ENCODE measurements at places on chromosomes 2 and 18. TPM values are rescaled to one million over a fixed set of nuclear protein-coding genes. Genes with fewer than 3 reads are reported as not detected.

PLB1 gene
- total RNA-seq = 0.75 TPM

DNA sequence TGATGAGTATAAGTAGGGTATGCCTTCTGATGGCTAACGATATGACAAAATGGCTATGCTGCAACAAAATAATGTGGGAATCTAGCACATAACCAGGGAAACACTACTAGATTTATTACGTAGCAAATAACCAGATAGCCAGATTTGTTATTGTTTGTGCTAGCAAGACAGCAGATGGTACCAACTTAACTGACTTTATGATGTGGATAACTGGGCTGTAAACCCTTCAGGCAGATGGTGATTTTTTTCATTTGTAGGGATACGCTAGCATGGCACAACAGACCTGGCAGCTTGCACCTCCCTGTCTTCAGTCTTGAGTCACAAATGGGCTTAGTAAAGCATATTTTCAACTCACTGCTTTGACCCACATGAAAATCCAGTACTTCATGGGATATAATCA is 48.7 kb downstream of the PRELID3A start:
- H3K4me3 ChIP-seq = no peak overlapping the region
- no peaks in the 10 kb centered on the region for H3K4me1 ChIP-seq
- DNase-seq = no peak
- no peaks in the 10 kb centered on the region for H3K36me3 ChIP-seq

UGT1A4 gene
- total RNA-seq = not detected

- no peak for DNase-seq
- no peaks in the 10 kb centered on the region for H3K27me3 ChIP-seq
- H3K4me1 ChIP-seq = no peaks in the 10 kb centered on the region
- H3K36me3 ChIP-seq = no peaks in the 10 kb centered on the region
Observed at GRCh38 chr18:8937160-8938094, 165.1 kb upstream of the NDUFV2 start.

DNA sequence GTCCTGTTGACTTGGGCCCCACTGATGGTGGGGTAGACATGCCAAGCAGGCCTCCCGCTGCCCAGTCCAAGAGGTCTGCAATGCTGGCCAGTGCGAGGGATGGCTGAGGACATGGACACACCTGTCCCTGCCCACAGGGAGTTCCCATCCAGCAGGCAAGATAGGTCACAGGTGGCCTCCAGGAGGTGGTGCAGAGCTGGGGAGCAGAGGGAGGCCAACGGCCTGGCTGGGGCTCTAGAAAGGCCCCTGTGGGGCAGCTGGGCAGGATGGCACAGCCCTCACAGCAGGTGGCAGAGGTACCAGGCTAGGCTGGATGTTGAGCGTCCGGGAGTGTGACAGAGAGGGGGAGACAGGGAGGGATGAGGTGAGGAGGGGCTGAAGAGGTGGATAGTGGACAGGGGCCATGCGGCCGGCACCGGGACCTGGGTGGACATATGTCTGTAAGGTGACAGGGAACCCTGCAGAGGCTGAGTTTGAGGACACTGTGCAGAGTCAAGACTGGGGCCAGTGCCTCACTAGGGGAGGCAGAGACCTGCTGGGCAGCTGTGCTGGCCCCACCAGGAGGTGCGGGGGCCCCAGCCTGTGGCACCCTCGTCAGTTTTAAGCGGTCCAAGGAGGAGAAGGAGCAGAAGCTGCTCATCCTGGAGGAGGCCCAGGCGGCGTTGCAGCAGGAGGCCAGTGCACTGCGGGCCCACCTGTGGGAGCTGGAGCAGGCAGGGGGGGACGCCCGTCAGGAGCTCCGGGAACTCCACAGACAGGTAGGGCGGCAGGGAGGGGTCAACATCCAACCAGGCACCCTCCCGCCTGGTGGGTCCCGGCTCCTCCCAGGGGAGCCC is 34.3 kb upstream of the SNED1 start:
- no peaks in the 10 kb centered on the region for H3K27me3 ChIP-seq
- no peaks in the 10 kb centered on the region for H3K4me1 ChIP-seq
- H3K27ac ChIP-seq = no peak overlapping the region
- H3K4me3 ChIP-seq = no peak overlapping the region

- H3K4me1 ChIP-seq = no peaks in the 10 kb centered on the region
- no peak overlapping the region for H3K4me3 ChIP-seq
- DNase-seq = no peak
- H3K27ac ChIP-seq = no peak overlapping the region
Observed at GRCh38 chr18:36526611-36527010, 229.1 kb downstream of the FHOD3 start.

- no peaks in the 10 kb centered on the region for H3K36me3 ChIP-seq
- H3K27ac ChIP-seq = no peak overlapping the region
- H3K4me1 ChIP-seq = no peaks in the 10 kb centered on the region
- H3K27me3 ChIP-seq = no peaks in the 10 kb centered on the region
- H3K4me3 ChIP-seq = no peak overlapping the region
Observed at GRCh38 chr2:206840999-206841398, 75.6 kb downstream of the FASTKD2 start.

DNA sequence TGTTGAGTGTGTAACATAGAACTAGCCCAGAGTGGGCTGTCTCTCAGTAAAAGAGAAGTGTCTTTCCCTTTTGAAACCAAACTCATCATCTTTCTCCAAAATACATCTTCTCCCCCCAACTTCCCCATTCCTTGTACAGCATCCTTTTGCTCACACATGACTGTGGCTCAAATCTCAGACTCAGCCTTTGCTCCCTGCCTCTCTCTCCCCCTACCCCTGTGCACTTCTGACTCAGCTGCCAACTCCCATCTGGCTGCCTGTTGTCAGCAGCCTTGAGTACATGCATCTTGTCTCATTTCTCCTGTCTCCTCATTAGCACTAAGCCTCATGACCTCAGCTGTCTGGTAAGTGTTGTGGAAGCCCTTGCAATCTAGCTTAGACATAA is 18.1 kb upstream of the MGAT4A start:
- no peaks in the 10 kb centered on the region for H3K36me3 ChIP-seq
- no peak for DNase-seq
- no peaks in the 10 kb centered on the region for H3K27me3 ChIP-seq
- no peak overlapping the region for H3K4me3 ChIP-seq

AGXT gene
- not detected for total RNA-seq

ITGB6 gene
- total RNA-seq = not detected

DNA sequence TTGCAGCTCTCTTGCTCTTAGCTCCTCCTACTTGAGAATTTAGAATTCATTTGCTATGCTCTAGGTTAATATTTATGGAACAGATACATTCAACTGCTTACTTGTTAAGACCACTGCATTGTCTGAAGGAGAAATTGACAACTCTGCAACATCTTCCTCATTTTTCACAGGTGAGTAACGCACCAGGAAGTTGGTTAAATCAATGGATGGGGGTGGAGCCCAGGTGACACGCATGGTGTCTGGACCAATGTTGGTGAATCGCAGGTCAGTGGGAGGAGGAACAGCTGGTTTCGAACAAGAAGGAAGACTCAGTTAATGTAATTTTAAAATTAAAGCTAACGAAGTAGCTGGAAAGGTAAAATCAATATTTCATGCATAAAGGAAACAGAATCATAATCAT is 44.3 kb downstream of the FN1 start:
- no peak overlapping the region for H3K4me3 ChIP-seq
- no peaks in the 10 kb centered on the region for H3K4me1 ChIP-seq
- H3K36me3 ChIP-seq = no peaks in the 10 kb centered on the region
- H3K27ac ChIP-seq = no peak overlapping the region

ANKRD30BL gene
- total RNA-seq = not detected

GRCh38 chr2:216648105-216648504 is 14.9 kb downstream of the IGFBP2 start:
- no peaks in the 10 kb centered on the region for H3K4me1 ChIP-seq
- no peak overlapping the region for H3K4me3 ChIP-seq
- H3K36me3 ChIP-seq = no peaks in the 10 kb centered on the region

CHRND gene
- total RNA-seq = not detected

REG1B gene
- total RNA-seq = not detected

Measured in CD4-positive, alpha-beta memory T cell (primary cell).